Calu3 (cell line): ENCODE measurements at places on chromosomes 11 and 22. TPM values are rescaled to one million over a fixed set of nuclear protein-coding genes. Genes with fewer than 3 reads are reported as not detected.
A peak's percentile ranks its signal among the peaks of the same experiment; 100 is the strongest.

DNA sequence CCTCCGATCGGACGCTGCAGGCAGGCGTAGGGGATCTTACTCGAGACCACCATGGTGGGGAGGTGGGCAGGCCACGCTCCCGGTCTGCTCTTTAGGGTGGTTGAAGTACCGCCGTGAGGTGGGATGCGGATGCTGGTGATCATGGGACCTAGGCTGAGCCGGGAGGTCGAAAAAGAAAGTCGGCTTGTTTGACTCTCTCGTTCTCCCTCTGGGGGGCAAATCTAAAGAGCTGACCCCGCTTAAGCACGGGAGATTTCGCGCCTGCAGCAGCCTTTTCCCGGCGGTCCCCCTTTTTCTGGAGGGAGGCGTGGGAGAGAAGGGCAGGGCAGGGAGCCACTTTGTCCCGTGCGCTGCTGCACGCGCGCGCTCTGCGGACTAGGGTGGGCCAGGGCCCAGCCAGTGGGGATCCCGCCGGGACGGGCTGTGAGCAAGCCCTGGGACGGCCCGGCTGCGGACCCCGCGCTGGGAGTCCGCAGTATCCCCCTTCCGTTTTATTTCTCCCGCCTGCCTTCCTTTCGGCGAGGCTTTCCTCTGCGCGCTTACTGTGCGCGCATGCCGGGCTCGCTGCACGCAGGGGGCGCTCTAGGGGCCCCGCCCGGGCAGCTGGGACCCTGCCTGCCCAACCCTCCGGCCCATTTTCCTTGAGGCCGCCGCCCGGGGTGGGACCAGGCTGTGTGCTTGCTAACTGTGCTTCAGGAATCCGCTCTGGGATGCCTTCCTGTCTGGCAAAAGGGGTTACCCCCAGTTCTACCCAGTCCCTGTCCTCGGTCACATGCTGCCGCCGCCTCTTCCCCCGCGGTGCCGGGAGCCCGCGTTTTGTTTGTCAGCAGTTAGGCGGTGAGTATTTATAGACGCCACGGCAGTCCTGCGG, 81.0 kb downstream of the PRR5L start:
- peak; percentile 56 for DNase-seq

GRCh38 chr11:105046898-105047579, 1.9 kb upstream of the CARD16 start:
- DNase-seq: peak; percentile 35

Gene SLN
- total RNA-seq: not detected in 2 replicates

- no peak for DNase-seq
These were observed 226.9 kb downstream of the SNX19 start for GRCh38 chr11:130689222-130689908.

DNA sequence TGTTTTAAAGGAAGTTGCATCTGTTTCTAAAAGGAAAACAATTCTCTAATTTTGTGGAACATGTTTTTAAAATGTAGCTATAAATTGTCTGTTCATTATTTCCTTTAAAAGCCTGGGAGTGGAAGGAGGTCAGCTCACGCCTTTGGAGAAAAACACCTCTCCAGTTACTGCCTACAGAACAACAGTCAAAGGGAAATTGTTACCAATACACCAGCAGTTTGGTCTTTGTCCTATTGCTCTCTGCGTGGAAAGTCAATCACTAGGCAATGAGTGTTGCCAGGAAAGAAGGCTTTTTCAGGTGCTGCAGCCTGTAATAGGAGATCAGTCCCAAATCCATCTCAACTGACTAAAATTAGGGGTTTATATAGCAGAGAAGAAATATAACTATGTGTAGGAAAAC, 22.2 kb downstream of the SVIP start:
- no peak for DNase-seq

Gene DLG2
- 0.71 and 0.73 TPM in 2 replicates for total RNA-seq

GRCh38 chr11:17257196-17257595, 19.3 kb upstream of the NUCB2 start:
- no peak for DNase-seq

DNA sequence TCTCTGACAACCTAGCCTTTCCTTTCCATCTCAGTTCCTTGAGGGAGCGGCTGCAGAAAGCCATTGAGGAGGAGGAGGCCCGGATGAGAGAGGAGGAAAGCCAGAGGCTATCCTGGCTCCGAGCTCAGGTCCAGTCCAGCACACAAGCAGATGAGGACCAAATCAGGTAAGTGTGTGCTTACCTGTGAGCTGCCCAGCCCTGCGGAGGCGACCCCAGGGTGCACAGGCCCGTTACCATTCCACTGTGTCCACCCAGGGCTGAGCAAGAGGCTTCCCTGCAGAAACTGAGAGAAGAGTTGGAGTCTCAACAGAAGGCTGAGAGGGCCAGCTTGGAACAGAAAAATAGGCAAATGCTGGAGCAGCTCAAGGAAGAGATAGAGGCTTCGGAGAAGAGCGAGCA, 63.1 kb downstream of the CEP164 start:
- no peak for DNase-seq

Gene POLR3H
- total RNA-seq: 49.7 and 53.8 TPM in 2 replicates

- DNase-seq: no peak
These were observed 7.9 kb downstream of the AIP start for GRCh38 chr11:67490727-67491065.

DNA sequence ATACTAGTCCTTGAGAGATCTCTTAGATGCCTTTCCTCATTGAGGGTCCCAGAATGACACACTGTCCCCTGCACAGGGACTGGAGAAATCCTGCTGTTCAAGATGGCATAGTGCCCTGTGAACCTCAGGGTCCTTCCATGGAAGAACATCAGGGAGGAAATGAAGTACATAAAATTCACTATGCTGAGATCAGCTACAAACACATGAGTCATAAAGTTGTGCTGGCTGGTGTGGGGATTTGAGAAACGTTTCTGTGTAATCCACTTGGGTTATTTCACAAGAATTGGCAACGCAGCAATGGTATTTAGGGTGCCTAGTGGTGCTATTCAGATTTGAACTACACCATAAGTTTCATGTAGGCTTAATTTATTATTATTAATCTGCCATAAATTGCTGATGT, 174.4 kb downstream of the MAML2 start:
- peak; percentile 14 for DNase-seq

Gene SLC16A8
- total RNA-seq: not detected in 2 replicates

Gene DBX1
- total RNA-seq: not detected in 2 replicates

- no peak for DNase-seq
These were observed 10.7 kb downstream of the FAM111B start for GRCh38 chr11:59117774-59118173.

Gene TRIM51G
- total RNA-seq: not detected in 2 replicates

Gene IGLL1
- not detected in 2 replicates for total RNA-seq

- DNase-seq: no peak
These were observed 325.4 kb downstream of the JRKL start for GRCh38 chr11:96715208-96715607.

- DNase-seq: peak; percentile 69
These were observed 2.3 kb downstream of the KRTAP5-11 start for GRCh38 chr11:71580057-71581003.

DNA sequence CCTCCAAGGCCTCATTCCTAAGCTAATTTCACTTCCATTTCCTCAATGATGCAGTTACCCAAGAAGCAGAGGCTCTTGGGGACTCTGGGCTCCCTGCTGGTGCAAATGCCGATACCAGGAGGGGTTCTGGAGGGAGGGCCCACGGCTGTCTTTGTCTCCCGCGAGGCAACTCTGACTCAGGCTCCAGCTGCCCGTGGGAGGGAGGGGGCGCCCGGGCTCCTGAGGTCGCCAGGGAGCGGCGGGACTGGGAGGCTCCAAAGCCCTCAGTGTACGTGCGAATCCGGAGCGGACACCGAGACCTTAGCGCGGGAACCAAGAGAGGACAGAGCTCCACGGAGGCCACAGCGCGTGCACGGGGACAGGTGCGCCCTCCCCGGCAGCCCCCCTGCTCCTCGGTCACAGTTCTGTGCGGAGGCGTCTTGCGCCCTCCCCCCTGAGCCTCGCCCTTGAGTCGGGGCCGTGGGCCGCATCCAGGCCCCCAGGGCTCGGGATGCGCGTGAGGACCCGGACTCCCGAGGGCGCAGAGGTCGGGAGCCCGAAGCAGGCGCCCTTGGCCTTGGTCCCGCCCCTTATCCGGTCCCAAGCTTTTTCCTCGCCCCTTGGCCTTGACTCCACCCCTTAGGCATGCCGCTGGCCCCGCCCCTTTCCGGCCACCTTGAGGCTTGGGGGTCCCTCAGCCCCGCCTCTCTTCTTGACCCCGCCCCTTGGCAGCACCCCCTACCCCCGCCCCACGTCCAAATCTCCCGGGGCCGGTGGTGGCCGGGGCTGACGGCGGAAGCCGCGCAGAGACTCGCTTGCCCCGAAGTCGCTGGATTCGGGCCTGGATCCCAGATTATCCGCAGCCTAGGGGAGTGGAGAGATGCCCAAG, 4.7 kb upstream of the SHISA8 start:
- DNase-seq: no peak

Gene CECR2
- total RNA-seq: 0.09 and 0.15 TPM in 2 replicates

GRCh38 chr22:38531251-38531938, 25.3 kb upstream of the DDX17 start:
- DNase-seq: no peak

- no peak for DNase-seq
These were observed 41.9 kb upstream of the TTLL12 start for GRCh38 chr22:43228863-43229262.

Gene NFRKB
- total RNA-seq: 26.4 and 27.4 TPM in 2 replicates

DNA sequence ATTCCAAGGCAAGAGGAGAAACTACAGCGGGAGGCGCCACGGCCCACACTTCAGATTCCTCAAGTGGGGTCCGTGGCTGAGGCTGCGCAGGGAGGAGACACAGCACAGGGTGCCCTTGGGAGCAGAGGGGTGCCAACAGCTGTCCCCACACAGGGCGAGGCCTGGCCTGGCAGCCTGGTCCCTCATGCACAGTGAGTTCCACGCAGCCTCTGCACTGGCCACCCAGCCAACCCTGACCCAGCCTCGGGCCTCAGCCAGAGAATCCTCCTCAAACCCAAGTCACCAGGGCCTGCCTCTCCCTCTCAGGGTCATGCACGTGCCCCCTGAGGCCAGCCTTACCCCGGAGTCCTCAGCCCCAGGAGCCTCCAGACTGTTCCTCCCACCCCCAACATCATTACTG, 22.4 kb upstream of the MOB2 start:
- no peak for DNase-seq

GRCh38 chr11:117861151-117862018, 15.1 kb downstream of the FXYD6 start:
- no peak for DNase-seq

DNA sequence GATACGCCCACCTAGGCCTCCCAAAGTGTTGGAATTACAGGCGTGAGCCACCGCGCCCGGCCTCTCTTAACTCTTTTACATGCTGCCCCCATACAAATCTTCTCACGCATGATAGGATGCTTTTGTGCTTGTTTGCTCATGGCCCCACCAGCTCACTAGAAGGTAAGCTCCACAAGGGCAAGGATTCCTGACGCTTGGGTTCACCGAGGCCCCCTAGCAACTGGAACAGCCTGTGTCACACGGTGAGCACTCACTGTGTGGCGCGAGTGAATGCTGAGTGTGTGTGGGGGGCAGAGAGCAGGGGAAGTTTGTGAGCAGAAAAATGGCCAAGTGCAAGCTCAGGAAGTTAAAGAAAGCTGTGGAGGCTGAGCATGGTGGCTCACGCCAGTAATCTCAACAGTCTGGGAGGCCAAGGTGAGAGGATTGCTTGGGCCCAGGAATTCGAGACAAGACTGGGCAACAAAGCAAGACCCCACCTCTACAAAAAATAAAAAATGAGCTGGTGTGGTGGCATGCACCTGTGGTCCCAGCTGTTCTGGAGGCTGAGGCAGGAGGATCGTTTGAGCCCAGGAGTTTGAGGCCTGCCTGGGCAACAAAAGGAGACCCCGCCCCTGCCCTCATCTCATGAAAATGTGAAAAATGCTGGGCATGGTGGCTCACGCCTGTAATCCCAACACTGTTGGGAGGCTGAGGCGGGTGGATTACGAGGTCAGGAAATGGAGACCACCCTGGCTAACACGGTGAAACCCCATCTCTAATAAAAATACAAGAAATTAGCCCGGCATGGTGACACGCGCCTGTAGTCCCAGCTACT, 2.3 kb downstream of the BAD start:
- no peak for DNase-seq

DNA sequence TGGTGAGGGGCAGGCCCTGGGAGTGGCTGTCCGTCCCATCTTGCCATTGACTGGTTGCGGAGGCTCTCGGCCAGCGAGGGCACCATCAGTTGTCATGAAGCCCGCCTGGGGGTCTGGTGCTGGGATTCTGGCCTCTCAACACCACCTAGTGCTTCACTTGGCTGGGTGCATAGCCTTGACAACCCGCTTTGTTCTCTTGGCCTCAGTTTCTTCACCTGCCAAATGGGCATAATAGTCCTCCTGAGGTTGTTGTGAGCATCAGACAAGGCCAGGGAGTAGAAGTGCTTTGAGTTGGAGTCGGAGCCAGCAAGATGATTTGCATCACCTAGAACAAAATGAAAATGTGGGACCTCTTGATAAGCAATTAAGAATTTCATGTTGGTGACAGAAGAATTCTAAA, 1.5 kb upstream of the CACNA1I start:
- DNase-seq: no peak

GRCh38 chr11:121473064-121473777, 20.5 kb upstream of the SORL1-AS1 start:
- no peak for DNase-seq

GRCh38 chr11:270451-271318, 7.5 kb upstream of the NLRP6 start:
- DNase-seq: no peak

Gene OR51I1
- total RNA-seq: not detected in 2 replicates
